ENCODE measurements at places on chromosomes 4 and X.

DNA sequence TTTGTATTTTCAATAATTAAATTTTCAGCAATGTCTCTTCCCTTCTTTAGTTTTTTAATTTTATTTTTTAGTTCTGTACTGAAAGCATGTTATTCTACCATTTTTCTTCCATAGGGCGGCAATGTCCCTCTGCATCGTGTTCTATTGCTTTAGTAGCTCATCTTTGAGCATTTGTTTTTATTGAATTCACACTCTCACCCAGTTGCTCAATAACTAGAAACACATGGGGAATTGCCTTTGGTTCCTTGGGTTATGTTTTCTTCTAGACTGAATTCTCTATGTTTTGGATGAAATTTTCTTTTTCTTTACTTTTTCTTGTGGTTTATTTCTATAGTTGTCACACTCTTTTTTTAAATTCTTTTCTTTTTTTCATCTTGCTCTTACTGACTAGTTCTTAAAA, 233.8 kb upstream of the LDB2 start:
- no peak for DNase-seq

- DNase-seq: no peak
Measured at GRCh38 chr4:138450546-138451275, 208.6 kb upstream of the SLC7A11 start.

- peak; percentile 92 for DNase-seq
Measured at GRCh38 chr4:87985097-87985886, 9.8 kb downstream of the SPP1 start.

GRCh38 chr4:38855466-38855865, 1.2 kb downstream of the TLR6 start:
- DNase-seq: no peak

- DNase-seq: no peak
Measured at GRCh38 chr4:8038083-8038482, 98.4 kb upstream of the AFAP1 start.

GRCh38 chr4:157045507-157046127, 30.3 kb upstream of the GLRB start:
- DNase-seq: peak; percentile 52

Measured in globus pallidus (tissue), 1 donor.